Stimulated activated CD8-positive, alpha-beta memory T cell treated with anti-CD3 and anti-CD28 coated beads, Interleukin-15, amount 100 ng/mL, for 48 hours (primary cell): ENCODE measurements at places on chromosomes 16 and 17.

DNA sequence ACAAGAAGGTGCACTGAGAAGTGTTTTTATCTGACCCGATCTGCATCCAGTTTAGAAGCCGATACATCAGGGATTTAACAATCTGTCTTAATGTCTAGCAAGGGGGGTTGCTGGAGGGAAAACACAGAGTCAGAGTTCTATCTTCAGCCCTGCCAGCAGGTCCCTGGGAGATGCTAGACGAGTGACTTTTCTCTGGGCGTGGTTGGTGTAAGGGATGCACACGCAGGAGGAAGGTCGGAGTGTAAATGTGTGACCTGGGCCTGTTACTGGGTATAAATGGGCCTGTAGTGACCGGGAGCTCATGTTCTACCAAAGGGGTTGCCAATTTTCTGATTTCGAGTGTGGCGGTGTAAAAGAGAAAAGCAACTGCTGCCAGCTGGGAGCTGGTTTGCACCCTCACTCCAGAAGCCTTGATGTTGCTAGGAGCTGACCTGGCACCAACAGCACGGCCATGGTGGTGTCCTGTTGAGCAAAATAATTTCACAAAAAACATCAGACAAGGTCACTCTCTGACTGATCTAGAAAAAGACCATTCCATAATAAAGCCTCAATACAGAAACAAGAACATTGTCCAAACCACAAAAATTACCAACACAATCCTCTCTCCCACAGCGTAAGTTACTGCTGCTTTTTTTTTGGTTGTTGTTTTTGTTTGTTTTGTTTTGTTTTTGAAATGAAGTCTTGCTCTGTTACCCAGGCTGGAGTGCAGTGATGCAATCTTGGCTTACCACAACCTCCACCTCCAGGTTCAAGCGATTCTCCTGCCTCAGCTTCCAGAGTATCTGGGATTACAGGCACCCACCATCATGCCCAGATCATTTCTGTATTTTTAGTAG lies 1.3 kb upstream of the KCTD13 start:
- DNase-seq: no peak

DNA sequence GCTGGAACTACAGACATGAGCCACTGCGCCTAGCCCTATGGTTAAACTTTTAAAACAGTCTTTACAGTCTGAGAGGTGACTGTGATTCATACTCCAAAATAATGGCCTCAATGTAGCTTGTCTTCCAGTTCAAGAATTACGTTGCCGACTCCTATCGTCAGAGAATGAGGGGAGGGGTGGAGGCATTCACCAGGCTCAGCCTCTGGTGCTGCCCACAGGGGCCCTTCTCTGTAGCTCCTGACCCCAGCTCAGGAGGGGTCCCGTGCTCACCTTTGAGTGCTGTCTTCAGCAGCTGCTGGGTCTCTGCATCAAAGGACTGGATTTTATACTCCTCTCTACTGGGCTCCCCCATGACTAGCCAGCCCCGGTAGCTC lies 1.2 kb downstream of the MIF4GD start:
- DNase-seq: no peak

GRCh38 chr17:57916925-57917858 lies 38.0 kb downstream of the CUEDC1 start:
- DNase-seq: no peak

GRCh38 chr16:85965125-85965524 lies 66.2 kb downstream of the IRF8 start:
- no peak for DNase-seq

DNA sequence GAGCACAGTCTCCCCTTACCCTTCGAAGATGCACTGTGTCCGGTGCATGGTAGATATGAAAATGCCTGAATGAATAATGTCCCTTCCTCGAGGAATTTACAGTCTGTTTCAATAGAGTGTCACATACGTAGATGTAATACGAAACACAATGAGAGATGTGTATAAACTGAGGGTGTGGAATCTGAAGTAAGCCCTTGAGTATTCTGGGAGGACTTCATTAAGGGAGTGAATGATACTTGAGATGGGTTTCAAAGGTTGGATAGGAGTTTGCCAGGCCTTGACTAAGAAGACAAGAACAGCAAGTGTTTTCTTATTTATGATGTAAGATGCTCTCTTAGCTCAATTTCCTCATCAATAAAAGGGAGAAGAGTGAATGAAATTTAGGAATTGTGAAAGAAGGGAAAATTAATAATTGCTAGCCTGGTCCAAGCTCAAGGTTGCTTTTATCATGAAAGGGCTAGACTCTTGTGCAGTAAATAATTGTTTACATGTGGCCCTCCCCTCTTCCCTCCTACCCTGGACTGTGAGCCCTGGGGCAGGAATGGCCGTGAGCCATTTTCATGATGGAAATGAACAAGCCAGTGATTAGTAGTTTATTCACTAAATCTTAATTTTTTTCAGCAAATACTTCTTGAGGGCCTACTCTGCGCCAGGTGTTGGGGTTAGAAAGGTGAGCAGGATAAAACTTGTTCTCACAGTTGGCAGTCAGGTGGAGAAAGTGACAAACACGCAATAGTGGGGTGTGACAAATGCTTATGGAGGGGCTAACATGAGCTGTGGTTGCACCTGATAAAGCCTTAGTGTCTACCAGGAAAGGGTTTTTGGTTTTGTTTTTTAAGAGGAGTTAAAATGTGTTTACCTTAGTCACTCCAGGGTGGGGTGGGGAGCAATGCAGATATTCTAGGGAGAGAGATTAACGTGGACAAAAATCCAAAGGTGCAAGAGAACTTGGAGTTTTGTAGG lies 1.6 kb downstream of the KIF22 start:
- no peak for DNase-seq

GRCh38 chr17:46060461-46060860 lies 61.4 kb downstream of the STH start:
- no peak for DNase-seq

DNA sequence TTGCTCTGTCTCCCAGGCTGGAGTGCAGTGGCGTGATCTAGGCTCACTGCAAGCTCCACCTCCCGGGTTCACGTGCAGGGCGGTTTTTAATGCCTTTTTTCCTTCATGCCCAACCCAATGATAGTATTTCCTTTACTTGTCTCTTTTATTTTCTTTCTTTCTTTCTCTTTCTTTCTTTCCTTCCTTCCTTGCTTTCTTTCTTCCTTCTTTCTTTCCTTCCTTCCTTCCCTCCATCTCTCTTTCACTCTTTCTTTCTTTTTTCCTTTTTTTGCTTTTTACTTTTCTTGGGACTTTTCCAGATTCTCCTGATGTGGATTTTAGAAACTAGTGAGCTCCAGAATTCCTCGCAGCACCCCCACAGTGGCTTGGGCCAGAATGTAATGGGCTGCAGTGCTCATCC lies 3.1 kb downstream of the MYH3 start:
- DNase-seq: no peak

DNA sequence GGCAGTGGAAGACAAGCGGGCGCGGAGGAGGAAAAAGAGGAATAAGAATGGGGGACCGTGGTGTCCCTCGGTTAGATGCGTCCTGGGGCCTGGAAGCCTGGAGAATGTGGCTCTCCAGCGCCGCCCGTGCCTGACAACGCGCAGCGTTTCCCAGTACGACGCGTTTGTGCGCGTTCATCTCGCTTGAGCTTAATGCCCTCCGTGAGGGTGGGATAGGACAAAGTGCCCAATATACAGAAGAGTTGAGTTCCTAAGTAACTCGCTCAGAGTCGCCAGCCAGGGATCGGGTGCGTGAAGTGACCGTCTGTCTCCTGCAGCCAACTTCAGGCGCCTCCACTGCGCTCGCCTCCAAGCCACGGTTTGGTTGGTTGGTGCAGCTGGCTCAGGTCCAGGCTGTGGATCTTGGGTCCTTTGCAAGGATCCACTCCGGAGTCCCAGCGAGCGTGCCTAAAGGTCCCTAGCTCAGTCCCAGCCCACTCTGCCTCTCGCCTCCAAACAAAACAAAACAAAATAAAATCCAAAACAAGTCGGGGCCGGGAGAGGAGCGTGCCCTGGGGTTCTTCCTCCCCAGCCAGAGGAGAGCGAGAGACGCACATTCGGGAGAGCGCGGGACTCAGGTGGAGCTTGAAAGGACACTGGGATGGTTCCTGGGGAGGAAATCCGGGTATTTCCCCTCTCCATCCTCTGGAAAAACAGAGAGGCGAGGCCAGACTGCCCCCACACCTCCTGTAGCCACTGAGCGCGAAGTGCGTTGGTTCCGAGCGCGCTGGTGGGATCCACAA lies 974 bp downstream of the GALR2 start:
- DNase-seq: no peak

- DNase-seq: no peak
Observed at GRCh38 chr17:19348081-19348650, 14.4 kb downstream of the B9D1 start.

- DNase-seq: no peak
Observed at GRCh38 chr16:35735403-35736251, 2276.2 kb downstream of the TP53TG3F start.

- DNase-seq: peak; percentile 26
Observed at GRCh38 chr16:10552998-10553491, 27.4 kb downstream of the EMP2 start.

DNA sequence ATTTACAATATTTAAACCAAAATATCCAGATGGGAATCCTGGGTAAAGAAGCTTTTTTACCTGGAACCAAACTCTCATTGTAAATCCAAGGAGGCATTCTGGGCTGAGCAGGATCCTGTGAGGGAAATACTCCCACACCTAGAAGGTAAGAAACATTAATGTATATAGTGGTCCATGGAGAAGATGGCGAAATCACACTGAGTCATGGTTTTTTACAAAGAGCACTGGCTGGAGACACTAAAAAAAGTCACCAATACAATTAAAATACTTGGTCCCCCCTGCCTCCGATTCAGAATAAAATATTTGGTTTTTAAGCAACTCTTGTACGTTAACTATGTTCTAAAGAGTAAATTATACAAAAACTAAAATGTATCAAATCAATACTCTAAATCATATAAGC lies 32.9 kb downstream of the SYNRG start:
- no peak for DNase-seq

GRCh38 chr17:42553866-42554249 lies 1.1 kb downstream of the HSD17B1 start:
- DNase-seq: no peak

DNA sequence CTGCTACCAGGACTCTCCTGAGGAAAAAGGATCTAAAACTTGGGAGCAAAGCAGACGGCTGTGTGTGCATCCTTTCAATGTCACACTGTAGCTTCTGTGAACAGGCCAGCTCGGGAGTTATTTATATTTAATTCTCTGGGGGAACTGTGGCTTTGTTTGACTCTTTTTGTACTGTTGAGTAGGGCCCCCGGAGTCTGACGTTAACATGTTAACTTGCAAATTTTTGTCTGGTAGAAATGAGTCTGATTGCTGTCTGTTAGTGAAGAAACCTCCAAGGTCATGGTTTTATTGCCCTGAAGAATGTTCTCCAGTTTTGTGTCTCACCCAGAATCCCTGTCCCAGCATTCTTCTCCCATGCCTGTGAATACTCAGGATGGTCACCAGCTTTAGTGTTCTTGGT lies 14.2 kb upstream of the KCNG4 start:
- no peak for DNase-seq

DNA sequence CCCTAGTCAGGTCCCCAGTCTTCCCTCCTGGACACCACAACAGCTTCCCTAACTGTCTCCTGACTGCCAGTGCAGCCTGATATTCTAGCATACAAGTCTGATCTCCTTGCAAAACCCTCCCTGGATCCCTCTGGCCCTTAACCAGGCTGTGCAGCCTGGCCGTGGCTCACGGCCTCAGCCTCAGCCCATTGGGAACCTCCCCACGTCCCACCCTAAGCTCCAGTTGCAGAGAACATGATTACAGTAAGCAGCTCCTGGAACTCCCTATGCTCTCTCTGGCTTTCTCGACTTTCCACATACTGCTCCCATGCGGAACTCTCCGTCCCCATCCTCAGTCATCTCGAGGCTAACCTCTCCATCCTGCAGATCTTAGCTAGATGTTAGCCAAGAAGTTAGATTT lies 13.0 kb downstream of the ALOX12B start:
- DNase-seq: no peak

DNA sequence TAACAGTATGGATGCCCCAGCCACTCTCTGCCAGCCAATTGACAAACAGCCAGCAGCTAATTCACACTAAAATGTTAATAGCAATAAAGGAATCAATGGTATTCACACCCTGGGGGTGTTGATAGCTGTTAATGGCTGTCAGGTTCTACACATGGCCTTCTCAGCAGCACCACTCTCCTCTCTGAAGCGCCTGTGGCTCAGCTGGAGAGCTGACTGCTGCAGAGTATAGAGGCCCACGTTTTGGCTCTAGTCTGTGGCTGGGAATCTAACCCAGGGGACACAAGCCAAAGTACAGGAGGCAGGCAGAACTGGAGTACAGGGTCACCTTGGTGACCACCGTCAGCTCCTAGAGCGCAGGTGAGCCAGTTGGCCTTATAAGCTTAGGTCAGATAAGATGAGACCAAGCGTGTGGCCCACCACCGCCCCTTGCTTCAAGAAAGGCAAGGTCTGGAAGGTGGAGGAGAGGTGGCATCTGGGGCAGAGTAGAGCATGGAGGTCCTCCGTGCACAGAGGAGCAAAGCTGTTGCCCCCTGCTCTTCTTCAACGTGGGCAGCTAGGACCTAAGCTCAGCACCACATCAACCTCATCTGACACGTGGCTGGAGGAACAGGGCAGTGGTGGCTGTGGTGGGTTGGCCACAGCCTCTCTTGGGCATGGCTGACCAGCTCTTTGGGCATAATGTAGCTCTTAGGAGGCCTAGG lies 25.4 kb downstream of the CCR7 start:
- DNase-seq: no peak

DNA sequence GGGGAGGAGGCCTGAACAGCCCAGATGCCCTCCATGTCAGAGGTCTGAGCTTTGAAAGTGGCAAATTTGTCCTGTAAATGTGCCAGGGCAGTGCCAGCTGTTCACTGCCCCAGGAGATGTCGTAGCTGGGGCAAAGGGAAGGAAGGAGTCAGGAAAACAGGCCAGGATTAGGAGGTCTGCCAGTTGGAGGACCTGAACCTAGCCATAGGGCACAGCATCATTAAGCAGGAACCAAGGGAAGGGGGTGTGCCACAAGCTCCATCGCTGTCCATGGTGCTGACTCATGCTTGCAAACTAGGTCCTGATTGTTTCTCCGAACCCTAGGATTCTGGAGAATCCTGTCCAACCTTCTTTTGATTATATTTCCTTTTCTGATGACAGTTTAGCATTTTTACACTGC lies 124.2 kb downstream of the TMEM132E start:
- DNase-seq: no peak

DNA sequence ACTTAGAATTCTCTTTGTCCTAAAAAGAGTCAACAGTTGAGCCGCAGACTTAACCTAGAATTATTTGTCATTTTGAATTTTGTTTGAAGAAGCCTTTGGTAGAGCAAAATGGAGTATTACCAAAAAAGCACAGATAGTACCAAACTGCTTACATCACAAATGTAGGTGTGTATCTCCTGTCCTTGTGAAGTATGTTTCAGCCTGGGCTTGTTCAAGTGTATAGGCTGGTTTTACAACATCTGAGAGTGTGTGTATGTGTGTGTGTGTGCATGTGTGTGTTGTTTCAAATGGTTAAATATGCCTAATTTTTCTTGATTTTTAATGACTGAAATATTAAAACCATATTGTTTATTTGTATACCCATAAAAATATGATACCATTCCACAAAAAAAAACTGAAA lies 188.7 kb upstream of the AXIN2 start:
- DNase-seq: no peak

GRCh38 chr16:9170470-9170869 lies 79.0 kb downstream of the HAPSTR1 start:
- no peak for DNase-seq
